ENCODE measurements at places on chromosomes 1 and 21.

DNA sequence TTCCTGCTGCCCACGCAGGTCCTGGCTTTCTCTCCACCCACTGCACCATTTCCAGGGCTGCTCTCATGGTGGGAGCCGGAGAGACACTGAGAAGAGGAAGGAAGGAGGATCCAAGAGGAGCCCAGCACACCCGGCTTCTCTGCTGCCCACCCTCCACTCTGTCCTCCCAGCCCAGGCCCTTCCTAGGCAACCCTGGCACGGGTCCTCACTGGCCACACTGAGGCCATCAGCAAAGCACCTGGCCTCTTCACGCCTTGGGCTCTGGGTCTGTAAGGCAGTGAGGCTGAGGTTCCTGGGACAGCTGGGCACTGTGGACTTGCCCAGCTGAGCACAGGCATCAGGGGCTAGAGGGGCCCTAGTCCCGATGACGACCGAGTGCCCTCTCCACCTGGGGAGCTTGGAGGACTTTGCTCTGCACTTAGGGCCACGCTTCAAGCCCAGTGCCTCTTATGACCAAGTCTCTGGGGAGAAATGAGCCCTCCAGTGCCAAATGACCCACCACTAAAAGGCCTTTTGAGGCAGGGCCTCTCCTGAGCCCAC is 43.1 kb downstream of the PDE9A start:
- DNase-seq, result no peak

- no peak for DNase-seq
These were observed 161.0 kb downstream of the TRIM33 start for GRCh38 chr1:114349891-114350605.

- DNase-seq, result no peak
These were observed 143.9 kb upstream of the JUN start for GRCh38 chr1:58927722-58928085.

GRCh38 chr1:215273838-215274516 is 191.4 kb downstream of the KCNK2 start:
- no peak for DNase-seq

DNA sequence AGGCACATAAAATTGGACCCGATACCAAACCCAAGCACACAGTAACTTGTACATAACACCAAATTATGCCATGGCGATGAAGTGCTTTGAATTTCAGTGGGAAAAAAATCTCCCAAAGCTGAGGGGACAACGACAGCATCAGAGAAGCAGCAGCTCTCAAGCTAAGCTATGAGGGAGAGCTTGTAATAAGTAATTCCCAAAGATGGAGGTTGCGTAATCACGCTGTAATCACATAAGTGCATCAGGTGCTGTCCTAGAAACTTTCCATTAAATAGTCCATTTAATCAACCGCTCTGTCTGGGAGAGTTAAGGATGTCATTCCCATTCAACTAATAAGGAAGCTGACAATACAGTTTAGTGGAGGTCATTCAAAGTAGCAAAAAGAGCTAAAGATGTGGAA is 37.6 kb upstream of the KRTAP19-8 start:
- no peak for DNase-seq

DNA sequence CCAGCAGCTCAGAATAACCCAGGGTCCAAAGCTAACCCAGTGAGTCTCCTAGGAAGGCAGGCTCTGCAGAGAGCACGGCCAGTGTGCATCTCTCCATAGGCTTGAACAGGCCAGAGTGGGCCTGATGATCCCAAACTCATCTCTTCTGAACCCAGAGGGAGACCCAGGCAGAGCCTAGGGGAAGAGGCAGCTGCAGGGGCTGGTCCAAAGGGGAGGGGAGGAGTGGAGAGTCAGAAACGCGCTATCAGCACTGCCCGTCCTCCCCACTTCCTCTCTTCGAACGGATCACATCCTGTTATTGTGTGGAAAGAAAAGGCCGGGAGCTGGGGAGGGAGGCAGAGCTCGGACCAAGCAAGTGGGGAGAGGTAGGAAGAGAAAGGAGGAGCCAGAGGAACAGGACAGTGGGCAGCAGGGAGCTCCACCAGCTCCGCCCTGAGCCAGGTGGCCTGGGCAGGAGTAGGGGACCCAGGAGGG is 20.2 kb downstream of the TAL1 start:
- DNase-seq, result no peak

DNA sequence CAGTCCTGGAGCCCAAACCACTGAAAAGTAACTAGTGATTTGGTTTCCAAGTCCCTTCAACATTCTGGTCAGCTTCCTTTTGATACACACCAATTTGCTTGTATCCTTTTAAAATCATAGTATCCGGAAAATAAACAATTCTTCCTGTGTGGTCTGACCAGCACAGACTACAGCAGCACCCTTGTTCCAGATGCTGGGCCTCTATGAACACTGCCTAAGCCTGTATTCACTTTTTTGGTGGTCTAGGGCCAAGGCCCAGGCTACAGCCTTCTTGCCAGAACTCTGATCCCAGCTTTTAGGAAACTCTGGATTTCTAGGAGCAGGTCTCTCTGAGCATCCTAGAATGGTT is 801 bp upstream of the DDAH1 start:
- DNase-seq, result no peak

DNA sequence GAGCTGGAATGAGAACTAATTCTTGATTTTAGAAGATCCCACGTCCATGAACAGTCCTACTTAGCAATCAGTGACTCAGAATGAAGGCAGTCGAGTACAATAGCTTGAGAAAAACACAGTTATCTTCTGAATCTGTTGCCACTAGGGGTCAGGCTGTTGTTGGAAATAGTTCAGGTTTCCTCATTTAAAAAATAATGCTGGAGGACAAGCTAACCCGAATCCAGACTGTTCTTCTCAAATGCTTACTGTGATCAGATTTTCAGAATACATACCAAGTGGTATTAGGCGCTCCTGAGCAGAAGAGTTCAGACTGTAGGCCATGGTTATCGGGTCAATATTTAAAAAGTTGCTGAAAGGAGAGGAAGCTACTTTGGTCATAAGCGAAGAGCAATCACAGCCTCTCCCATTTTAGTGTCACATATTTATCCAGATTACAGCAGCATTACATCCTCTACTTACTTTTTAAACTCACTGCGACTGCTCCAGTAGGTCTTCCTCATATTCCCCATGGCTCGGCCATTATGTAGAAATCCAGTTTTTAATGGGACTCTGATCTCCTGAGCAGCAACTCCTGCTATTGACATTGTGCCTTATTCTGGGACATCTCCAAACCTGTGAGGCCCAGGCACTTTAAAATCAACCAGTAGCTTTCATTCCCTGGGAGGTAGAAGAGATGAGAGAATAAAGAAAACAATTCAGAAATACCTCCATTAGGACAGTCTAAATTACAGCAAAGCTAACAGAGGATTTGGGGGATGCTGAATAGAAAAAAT is 10.9 kb downstream of the ERRFI1 start:
- DNase-seq, result no peak

- no peak for DNase-seq
These were observed 122.6 kb upstream of the PPP2R5A start for GRCh38 chr1:212162635-212163034.

GRCh38 chr1:70140343-70140742 is 65.0 kb downstream of the LRRC40 start:
- no peak for DNase-seq

DNA sequence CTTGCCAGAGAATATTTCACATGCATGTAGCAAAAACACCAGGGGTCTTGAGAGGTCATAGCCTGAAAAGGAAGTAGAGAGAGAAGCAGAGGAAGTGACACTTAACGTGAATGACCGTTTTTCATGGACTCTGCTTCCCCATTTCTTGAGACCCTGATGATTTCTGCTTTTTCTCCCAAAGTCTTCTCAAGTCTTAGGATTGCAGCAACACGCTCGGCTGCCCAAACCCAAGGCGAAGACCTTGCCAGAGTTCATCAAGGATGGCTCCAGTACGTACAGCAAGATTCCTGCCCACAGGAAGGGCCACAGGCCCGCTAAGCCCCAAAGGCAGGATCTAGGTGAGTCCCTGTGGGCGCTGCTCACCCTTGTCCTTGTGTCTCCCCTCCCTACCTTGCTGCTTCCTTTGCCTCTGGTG is 12.8 kb downstream of the THEMIS2 start:
- no peak for DNase-seq

GRCh38 chr1:210363119-210363518 is 34.4 kb downstream of the HHAT start:
- DNase-seq, result no peak

GRCh38 chr1:64320470-64320869 is 117.0 kb downstream of the UBE2U start:
- DNase-seq, result no peak

DNA sequence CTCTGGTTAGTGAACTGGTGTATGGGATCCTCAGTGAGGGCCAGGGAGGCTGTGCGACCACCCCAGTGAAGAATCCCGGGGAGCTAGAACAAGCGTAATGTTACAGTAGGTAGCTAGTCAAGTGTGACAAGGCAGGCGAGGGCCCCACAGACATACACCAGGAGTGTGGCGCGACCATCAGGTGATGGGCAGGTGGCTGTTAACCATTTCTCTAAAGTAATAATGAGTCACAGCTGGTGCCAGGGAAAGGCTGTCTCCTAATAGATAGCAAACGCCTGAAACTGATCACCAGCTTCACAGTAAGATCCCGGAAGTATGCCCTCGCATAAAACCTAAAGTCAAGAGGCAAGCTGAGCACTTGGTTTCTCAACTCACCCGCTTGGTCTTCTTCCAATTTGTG is 40.5 kb upstream of the TARBP1 start:
- DNase-seq, result no peak

DNA sequence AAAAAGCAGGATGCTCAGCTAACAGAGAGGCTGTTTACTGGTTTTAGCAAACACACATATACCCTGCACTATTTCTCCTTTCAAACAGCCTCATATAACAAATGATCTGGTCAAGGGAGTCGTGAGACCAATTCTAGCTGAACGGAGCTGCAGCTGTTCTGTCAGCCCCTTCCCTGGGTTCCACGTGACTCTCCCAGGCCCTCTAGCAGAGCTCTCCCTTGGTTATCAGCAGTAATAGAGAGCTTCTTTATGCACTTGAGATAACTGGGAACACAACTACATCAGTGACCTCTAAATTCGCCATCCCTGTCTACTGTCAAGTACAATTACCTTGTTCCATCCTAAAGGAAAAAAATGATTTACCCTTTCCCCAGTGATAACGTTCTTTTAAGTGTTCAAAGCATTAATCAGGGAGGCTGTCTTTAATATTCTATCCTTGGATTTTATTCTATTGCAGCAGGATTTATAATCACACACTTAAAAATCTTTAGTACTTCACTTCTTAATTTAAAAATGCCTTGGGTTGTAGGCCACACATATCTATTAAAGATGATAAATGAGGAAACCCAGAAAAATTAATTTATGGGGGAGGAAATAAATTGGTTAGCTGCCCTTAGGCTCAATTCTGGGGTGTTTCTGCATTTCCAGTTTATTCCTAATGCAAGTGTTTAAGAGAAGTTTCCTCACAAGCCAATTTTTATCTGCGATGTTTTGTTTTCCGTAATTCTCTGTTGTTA is 28.2 kb downstream of the PTGER3 start:
- no peak for DNase-seq

- peak; percentile 51 for DNase-seq
These were observed 616 bp downstream of the MCOLN3 start for GRCh38 chr1:85047472-85048295.

DNA sequence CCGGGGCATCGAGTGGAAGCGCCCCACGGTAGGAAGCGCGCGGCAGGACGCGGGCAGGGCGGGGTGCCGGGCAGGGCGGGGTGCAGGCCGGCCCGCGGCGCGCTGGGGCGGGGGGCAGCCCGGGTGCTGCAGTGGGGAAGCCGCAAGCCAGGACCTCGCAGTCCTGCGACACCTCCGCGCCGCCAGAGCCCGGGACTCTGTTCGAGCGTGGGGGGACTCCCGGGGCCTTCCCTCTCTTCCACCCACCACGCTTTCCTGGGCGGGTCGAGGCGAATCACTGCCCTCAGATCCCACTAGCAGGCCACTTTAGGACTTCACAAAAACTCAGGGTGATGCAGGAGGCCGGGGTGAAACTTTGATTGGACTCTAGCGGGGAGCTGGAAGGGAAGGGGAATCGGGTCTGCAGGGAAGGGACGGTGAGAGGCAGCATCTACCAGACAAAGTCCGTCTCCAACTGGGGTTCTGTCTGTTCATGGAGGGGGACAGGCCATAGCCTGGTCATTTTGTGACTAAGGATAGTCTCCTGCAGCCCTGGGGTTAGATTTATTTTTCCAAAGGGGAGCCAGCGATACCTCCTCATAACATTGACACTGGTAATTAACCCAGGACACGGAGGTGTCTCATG is 623 bp downstream of the CAPN2 start:
- DNase-seq, result no peak

DNA sequence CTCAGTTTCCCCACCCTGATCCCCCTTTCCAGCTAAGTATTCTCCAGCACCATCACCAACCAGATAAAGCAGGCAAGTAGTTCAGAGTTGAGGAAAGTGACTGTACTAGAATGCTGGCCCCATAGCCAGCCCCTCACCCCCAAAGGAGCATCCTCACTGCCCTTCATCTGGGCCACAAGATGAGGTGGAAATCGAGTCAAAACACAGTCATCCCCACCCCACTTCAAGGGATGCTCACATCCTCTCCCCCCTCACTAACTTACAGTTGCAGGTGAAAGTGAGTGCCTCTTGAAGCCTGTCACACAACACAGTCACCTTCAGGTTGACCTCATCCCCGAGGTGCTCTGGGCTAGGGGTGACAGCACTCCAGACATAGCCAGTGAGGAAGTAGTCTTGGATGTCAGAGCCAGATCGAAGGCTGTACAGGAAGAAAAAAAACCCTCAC is 30.4 kb downstream of the PIK3C2B start:
- no peak for DNase-seq

GRCh38 chr1:163048869-163049268 is 20.3 kb upstream of the RGS4 start:
- no peak for DNase-seq

DNA sequence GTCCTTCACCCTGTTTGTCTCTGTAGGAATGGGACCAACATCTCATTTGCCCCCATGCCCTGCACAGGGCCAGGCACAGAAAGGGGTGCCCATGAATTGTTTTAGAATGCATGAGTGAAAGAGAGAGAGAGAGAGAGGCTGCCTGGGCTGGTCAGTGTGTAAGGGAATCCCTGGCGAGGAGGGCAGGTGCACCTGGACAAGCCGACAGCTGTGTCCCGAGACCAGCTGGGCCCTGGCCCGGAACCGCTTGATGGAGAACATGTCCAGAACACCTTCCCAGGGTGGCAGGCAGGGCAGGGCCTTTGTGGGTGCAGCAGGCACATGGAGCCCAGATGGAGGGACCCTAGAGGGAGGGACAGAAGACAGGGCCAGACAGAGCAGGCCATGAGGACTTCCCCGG is 22.7 kb downstream of the SPOCD1 start:
- DNase-seq, result no peak
